Activated T-helper 1 cell treated with anti-CD3 and anti-CD28 coated beads, Interleukin-2, amount 50 U/mL, for 16 hours (primary cell): ENCODE measurements at places on chromosomes 12 and 14.

- DNase-seq = no peak
Observed at GRCh38 chr12:11477110-11477509, 81.7 kb upstream of the PRB2 start.

GRCh38 chr14:83558946-83559345, 1971.0 kb upstream of the FLRT2 start:
- DNase-seq = no peak

- DNase-seq = no peak
Observed at GRCh38 chr14:103107941-103108748, 13.6 kb downstream of the EXOC3L4 start.

GRCh38 chr12:38850461-38850860, 54.9 kb downstream of the CPNE8 start:
- DNase-seq = no peak

- DNase-seq = no peak
Observed at GRCh38 chr12:50467439-50467838, 37.3 kb upstream of the DIP2B start.

- no peak for DNase-seq
Observed at GRCh38 chr12:53571295-53571694, 54.9 kb downstream of the ATF7 start.

DNA sequence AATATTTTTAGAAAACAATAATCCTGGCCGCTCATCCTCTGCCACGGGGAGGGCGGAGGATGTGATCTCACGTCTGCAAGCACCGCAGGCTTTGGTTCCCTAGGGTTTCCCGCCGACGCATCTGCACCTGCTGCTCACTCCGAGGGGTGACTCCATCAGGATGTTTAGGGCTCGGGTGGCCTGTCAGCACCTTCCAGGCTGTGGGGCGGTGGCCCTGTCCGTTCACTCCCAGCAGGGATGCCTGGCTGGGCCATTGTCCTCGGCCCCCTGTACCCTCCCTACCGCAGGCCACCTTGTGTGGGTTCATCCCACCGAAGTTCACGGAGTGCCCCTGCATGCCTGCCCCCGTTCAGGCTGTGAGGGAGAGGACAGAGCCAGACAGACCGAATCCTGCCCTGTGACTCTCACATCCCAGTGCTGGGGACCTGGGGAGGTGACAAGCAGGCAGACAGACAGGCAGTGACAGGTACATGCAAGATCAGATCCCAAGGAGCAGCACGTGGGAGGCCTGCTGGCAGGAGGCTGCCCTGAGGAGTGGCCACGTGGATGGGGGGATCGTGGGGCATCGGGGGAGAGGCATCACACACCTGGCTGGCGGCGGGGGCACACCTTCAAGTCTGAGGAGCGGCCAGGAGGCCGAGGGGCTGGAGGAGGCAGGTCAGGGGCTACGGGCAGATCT, 112.6 kb downstream of the ADGRD1 start:
- DNase-seq = no peak

DNA sequence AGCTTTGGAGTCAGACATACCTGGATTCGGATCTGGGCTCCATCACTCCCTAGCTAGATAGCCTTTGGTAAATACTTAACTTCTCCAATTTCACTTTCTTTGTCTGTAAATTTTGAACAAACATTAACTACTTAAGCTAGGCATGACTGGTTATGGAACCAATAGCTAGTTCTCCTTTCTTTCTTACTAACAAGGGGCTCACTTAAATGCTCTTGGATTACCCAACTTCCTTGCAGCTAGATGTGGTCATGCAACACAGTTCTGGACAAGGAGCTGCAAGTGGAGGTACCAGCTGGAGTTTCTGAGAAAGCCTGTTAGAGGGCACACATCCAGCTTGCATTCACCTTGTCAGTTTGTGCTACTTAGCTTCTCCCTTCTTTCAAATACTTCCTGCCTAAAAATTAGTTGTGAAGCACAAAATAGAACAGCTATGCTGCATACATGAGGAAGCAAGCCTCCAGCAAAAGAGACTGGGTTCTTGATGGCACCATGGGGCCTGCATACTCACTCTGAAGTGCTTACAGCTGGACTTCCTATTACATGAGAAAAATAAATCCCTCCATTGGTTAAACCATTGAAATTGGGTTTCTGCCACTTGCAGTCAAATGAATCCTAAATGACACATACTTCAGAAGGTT, 210.1 kb upstream of the EEA1 start:
- DNase-seq = no peak
